Memory B cell (primary cell): ENCODE measurements at places on chromosomes 5 and 9.

- no peak overlapping the region for H3K4me3 ChIP-seq
- H3K4me1 ChIP-seq, result peaks cover 3% of the 10 kb centered on the region
- H3K27me3 ChIP-seq, result peaks cover 2% of the 10 kb centered on the region
- no peak overlapping the region for H3K27ac ChIP-seq
- H3K36me3 ChIP-seq, result no peaks in the 10 kb centered on the region
Observed at GRCh38 chr5:143964919-143965318, 153.0 kb downstream of the HMHB1 start.

GRCh38 chr5:150120062-150120441 is 33.7 kb upstream of the CSF1R start:
- DNase-seq, result no peak
- H3K36me3 ChIP-seq, result no peaks in the 10 kb centered on the region
- peaks cover 2% of the 10 kb centered on the region for H3K4me1 ChIP-seq
- H3K4me3 ChIP-seq, result no peak overlapping the region
- H3K27ac ChIP-seq, result no peak overlapping the region

DNA sequence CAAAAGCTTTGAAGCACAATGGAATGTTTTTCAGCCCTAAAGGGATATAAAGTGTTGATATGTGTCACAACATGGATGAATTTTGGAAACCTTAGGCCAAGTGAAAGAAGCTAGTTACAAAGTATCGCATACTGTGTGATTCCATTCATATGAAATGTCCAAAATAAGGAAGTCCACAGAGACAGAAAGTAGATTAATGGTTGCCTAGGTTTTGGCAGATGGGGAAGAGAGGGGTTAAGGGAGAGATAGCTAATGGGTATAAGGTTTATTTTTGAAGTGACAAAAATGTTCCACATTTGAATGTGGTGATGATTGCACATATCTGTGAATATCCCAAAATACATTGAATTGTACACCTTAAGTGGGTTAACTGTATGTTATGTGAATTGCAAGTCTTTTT is 57.5 kb upstream of the MCCC2 start:
- DNase-seq, result no peak
- no peaks in the 10 kb centered on the region for H3K27me3 ChIP-seq
- peaks cover 2% of the 10 kb centered on the region for H3K4me1 ChIP-seq
- H3K4me3 ChIP-seq, result no peak overlapping the region

GRCh38 chr5:145161391-145161790 is 673.8 kb downstream of the PRELID2 start:
- H3K27ac ChIP-seq, result no peak overlapping the region
- H3K4me3 ChIP-seq, result no peak overlapping the region
- no peaks in the 10 kb centered on the region for H3K4me1 ChIP-seq
- H3K36me3 ChIP-seq, result no peaks in the 10 kb centered on the region
- H3K27me3 ChIP-seq, result no peaks in the 10 kb centered on the region

GRCh38 chr5:167208911-167209310 is 1082.5 kb upstream of the WWC1 start:
- H3K27me3 ChIP-seq, result no peaks in the 10 kb centered on the region
- no peaks in the 10 kb centered on the region for H3K36me3 ChIP-seq
- no peak overlapping the region for H3K4me3 ChIP-seq

DNA sequence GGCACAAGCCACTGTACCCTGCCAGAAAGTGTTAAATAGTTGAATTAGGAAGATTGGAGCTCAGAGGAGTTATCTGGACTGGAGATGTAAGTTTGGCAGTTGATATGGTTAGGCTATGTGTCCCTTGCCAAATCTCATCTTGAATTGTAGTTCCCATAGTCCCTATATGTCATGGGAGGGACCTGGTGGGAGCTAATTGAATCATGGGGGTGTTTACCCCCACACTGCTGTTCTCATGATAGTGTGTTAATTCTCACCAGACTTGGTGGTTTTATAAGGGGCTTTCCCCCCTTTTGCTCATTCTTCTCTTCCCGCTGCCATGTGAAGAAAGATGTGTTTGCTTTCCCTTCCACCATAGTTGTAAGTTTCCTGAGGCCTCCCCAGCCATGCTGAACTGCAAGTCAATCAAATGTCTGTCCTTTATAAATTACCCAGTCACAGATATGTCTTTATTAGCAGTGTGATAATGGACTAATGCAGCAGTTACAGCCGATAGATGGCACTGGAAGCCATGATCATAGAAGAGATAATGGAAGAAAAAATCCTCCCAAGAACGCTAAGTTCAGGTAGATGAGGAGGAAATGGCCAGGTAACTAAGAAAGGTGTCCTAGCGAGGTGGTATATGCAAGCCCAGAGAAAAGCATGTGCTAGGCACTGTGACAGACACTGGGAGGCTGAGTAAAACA is 51.4 kb downstream of the TNFSF8 start:
- no peak overlapping the region for H3K4me3 ChIP-seq
- no peaks in the 10 kb centered on the region for H3K27me3 ChIP-seq
- DNase-seq, result no peak
- H3K36me3 ChIP-seq, result peaks cover 4% of the 10 kb centered on the region
- no peaks in the 10 kb centered on the region for H3K4me1 ChIP-seq
